ENCODE measurements at places on chromosomes 11 and 22.

GRCh38 chr22:45284705-45285262 lies at the start of gene UPK3A:
TSS of gene UPK3A (plus strand) at chr22:45284949. CDS start at chr22:45285014, 65 bp downstream.
- no peak for DNase-seq

GRCh38 chr22:48361099-48361639 lies 1466.5 kb downstream of the BRD1 start:
- DNase-seq = no peak

DNA sequence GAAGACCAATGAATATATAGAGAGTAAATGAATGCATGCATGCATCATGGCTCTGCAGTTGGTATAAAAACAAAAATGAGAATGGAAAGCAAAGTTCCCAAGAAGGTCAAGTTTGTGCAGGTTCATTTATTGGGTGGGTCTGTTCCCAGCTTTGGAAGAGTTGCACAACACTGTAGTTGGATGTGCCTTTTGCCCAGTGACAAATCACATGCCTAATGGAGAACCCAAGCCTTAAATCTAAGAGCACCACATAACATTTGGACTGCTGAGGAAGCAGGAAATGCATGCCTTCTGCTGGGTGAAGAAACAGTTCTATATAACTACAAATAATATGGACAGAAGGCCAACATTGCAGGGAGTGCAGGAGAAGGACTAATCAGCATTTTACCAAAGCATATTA lies 30.6 kb downstream of the PRCP start:
- DNase-seq = no peak

GRCh38 chr11:94837317-94837716 lies 69.2 kb downstream of the AMOTL1 start:
- no peak for DNase-seq

- no peak for DNase-seq
Measured at GRCh38 chr22:29901354-29901753, 18.4 kb downstream of the MTMR3 start.

DNA sequence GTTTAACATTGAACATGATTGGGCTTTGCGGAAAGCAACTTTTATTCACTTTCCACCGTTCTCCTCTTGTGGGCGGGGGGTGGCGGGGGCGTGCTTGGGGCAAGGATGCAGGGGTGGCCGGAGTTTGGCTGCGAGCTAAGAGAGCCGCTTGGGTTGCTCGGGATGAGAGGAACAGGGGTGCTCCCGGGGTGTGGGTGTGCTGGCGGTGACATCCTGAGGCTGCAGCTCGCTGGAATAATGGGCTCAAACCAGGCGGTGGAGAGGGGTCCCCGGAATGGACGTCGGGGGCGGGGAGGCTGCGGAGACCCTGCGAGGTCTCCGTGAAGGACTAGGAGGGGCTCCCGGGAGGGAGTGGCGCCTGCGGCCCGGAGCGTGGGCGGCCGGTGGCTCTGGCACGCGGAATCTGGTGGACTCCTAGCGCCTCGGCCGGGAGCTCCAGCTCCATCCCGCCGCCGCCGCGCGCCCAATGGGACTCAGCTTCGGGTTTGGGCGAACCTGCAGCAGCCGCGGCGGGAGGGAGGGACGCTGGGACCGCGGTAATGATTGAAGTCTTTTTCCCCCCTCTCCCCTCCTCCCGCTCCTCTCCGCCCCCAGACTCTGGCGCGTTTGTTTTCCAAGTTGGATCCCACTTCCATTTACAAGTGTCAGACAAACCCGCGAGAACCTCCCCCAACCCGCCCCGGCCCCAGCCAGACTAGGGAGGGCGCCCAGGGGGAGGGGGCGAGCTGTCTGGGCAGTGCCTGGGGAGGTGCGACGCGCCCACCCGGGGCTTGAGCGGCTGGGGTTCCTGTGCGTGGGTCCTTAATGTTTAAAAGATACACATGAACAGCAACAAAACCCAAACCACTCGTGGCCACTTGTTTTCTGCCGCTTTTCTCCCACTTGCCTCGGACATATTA lies 2.0 kb downstream of the FAT3 start:
- DNase-seq = peak; percentile 28

DNA sequence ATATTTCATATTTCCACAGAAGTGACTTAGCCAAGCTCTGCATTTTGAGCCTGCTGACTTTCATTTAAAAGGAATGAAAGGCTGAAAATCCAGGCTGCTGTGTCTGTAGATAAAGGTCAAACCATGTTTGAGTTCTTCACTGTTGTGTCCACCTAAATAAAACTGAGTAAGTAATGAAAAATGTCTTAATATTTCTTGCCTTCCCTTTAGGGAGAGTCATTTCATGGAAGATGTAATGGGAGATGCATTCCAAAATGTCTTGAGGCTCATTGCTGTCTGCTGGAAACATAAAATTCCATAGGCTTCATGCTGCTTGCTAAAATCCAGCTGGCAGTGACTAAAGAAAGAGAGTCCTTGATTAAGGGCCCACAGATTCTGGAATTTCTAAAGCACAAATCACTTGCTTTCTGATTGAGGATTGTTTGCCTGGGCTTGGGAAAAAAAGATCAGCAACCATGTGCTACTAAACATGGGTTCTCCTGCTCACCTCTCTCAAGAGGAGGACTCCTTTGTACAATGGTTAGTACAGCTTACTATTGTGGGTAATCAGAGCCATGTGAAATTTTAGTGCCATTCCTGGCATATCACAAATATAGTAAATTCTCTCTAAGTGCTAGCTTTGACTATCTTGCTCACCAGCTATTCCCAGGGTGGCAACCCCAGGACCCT lies 56.9 kb downstream of the PANX1 start:
- peak; percentile 27 for DNase-seq

DNA sequence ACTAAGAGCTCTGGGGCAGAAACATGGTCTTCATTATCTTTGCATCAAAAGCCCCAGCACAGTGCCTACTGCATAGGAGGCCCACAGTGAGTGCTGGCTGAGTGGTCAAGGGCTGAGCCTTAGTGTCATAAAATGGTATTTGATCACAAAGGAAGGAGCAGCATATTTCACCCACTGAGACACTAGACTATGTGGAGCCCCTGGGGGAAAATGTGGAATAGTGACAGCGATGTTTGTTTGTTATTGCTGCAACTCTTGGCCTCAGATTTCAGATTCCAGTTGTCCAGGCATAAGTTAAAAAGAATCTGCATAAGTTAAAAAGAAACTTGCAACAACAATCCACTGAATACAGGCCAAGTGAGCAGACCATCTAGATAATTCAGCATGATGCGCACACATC lies 7.0 kb downstream of the KIRREL3 start:
- no peak for DNase-seq

- DNase-seq = no peak
Measured at GRCh38 chr22:44701187-44701790, 715 bp upstream of the PRR5 start.

GRCh38 chr11:2178906-2179494 lies 7.4 kb upstream of the TH start:
- DNase-seq = peak; percentile 55

DNA sequence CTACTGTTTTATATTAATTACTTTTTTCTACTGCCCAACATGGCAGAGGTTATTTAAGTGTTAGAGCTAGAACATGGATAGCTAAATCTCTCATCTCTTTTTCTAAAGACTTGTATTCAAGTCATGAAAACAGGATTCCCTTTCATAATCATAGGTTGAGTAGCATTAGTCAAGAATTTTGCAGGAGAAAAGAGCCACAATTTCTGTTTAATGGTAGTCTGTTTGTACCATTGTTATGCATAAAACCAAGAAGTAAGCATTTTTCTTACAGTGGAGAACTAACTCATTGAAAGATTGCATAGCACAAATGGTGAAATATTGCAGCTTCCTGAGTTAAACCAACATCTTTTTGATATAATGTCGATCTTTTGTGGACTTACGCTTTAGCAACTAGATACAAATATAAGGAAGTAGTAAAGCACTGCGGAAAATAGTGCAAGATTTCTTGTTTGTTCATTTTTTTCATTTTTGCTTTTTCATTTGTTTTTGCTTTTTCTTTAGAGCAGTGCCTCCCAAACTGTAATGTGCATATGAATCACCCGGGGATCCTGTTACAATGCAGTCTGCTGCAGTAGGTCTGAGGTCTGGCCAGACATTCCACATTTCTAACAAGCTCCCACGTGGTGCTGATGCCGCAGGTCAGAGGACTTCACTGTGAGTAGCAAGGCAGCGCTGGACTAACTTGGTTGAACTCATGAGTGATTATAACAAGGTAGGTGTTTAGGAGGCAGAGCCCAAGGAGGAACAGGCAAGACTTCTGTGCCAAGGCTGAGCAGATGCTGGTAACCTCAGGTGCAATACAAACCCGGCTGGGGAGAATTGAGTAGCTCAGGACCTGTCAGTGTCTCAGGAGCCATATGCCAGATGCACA lies 4.6 kb downstream of the ETS1 start:
- peak; percentile 78 for DNase-seq

DNA sequence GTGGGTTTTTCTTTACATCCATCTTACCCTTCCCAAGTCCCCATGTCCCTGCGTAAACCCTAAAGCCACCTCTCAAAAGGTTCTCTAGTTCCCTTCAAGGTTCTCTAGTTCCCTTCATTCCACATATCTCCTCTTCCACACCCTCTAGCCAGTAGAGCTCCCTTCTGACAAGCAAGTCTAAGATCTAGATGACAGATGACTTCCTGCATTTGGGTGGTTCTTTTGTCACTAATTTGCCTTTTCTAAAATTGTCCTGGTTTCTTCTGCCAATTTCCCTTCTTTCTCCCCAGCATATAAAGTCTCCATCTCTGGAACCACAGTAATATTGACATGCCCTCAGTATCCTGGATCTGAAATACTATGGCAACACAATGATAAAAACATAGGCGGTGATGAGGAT lies 7.8 kb downstream of the CD3E start:
- no peak for DNase-seq

- DNase-seq = no peak
Measured at GRCh38 chr22:36358533-36359469, 29.0 kb downstream of the MYH9 start.

DNA sequence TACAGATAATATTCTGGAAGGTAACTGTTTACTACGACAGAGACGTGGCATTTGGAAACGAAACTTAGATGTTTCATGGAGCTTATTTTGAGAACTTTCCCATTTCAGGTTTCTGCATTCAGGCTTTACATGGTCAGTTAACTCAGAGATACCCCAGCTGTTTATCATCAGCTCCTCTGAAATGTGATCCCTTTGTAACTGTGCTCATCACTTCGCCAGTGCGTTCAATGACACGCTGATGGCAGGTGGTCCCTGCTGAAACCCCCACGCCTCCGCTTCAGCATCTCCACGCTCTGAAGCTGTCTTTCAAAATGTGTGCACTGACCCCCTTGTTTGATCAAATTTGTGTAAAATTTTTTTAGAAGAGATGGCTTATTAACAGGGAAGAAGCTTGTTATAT lies 30.5 kb downstream of the ALG12 start:
- no peak for DNase-seq

GRCh38 chr11:118491041-118491440 lies 36.2 kb upstream of the TTC36 start:
- DNase-seq = no peak

GRCh38 chr11:78349624-78350023 lies 68.0 kb downstream of the GAB2 start:
- no peak for DNase-seq

DNA sequence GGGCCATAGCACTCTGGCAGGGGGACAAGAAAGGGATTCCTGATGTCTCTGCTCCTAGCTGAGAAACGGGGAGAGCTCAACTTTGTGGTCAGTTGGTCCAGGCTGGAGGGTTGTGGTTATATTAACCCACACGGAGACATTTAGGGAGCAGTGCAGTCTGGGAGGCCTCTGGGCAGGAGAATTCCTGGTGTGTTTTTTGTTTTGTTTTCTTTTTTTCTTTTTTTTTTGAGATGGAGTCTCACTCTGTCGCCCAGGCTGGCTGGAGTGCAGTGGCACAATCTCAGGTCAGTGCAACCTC lies 88.0 kb upstream of the SHISAL1 start:
- DNase-seq = no peak

GRCh38 chr11:95339086-95339901 lies 108.3 kb upstream of the SESN3 start:
- no peak for DNase-seq

DNA sequence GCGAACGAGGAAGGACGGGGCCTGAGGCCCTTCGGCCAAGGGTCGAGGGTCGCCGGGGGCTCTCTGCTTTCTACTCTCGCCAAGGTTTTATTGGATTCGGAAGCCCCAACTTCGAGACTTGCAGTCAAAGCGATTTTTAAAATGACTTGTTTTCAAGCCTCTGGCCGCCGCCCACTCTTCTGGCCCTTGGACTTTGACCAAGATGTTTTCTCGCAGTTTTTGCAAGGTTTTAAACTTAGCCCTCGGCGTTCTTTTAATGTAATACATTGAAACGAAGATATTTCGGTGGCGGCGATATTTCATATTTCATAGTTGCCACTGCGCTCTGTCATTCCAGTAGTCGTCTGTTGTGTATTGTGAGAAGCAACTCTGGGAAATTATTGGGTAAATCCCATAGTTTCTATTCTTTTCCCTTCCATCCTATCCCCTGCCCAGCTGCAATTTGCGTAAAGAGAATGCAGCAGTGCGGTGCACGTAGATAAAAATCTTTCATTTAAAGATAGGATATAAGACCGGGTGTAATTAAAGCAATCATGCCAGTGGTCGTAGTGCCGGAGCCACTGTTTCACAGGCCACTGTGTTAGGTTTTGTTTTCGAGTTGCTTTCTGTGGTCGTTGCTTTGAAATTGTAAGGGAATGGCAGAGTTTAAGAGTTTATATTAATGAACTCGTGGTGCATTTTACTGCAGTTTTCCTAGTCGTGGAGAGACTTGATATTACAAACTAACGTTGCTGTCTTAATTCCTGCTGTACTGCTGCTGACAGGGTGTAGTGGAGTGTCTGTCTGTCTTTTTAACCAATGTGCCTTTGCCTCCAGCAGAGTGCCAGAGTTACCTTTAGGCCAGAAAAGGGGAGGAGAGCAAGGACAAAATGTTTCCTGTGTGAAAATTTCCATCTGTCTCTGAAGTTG lies 702 bp downstream of the BIRC2 start:
- DNase-seq = peak; percentile 16

GRCh38 chr22:44645083-44645482 lies 56.9 kb upstream of the PRR5 start:
- DNase-seq = no peak

- no peak for DNase-seq
Measured at GRCh38 chr22:48431014-48431413, 1396.7 kb downstream of the BRD1 start.

DNA sequence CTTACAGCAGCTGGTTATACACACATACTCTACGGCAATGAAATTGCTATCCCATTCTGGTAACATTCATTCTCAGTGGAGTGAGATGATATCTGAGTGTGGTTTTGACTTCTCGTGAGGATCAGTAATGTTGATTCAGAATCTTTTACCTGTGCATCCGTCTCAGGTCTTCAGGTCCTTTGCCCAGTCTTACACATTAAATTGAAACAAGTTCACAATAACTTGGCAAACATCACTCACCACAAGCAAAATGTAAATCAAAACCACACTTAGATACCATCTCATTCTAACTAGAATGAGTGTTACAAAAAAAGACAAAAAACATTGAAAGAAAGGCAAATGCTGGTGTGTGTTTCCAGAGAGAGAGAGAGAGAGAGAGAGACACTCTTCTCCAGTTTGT lies 14.0 kb downstream of the RGL4 start:
- DNase-seq = no peak

Data from hepatic stellate cell (primary cell).